Lower lobe of right lung (tissue), 2 donors: ENCODE measurements at places on chromosomes 1 and 21. TPM values are rescaled to one million over a fixed set of nuclear protein-coding genes. Genes with fewer than 3 reads are reported as not detected.
A peak's percentile ranks its signal among the peaks of the same experiment; 100 is the strongest.

Gene OR2T2
- total RNA-seq = not detected

GRCh38 chr1:176450526-176450925, 12.4 kb upstream of the PAPPA2 start:
- no peak for DNase-seq

Gene TNFRSF1B
- 67.0 TPM for total RNA-seq

DNA sequence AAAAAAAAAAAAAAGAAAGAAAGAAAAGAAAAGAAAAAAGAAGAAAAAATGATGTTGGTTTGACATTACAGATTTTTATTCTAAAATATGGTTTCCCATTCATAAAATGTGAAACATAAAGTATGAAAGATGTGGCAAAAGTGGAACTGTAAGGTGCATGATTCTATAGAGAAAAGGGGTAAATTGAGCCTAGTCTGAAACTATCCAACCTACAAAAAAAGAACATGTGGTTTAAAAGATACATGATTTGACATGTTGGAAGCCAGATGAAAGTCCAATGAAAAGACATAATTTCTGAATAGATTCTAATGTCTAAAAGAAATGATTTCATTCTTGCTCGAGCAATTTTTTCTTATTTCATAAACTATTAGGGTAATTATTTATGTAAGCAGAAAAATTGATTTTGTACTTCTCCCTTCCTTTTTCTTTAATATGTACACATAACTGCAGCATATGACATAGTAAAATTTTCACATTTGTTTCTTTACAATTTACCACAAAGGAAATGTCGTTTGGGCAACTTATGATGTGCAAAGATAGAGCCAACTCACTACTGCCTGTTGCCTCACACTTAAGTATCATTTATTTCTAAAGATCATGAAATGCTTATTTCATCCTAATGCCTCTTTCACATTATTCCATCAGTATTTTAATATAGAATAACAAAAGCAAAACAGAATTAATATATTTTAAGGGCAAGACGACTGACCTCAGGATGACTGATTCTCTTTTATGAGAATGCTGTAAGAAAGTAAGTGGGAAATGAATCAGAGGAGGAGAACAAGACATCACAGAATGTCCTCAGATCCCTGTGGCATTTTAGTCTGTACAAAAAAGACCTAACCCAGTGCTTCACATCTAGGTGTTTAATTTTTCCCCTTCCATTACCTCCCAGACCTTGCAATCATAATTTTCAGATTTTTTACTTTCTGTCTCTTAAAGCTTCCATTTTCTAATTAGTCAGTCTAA, 165.8 kb upstream of the HMCN1 start:
- no peak for DNase-seq

GRCh38 chr1:212485571-212485912, 52.8 kb downstream of the NENF start:
- DNase-seq = no peak

Gene SLC1A7
- 0.68 TPM for total RNA-seq

DNA sequence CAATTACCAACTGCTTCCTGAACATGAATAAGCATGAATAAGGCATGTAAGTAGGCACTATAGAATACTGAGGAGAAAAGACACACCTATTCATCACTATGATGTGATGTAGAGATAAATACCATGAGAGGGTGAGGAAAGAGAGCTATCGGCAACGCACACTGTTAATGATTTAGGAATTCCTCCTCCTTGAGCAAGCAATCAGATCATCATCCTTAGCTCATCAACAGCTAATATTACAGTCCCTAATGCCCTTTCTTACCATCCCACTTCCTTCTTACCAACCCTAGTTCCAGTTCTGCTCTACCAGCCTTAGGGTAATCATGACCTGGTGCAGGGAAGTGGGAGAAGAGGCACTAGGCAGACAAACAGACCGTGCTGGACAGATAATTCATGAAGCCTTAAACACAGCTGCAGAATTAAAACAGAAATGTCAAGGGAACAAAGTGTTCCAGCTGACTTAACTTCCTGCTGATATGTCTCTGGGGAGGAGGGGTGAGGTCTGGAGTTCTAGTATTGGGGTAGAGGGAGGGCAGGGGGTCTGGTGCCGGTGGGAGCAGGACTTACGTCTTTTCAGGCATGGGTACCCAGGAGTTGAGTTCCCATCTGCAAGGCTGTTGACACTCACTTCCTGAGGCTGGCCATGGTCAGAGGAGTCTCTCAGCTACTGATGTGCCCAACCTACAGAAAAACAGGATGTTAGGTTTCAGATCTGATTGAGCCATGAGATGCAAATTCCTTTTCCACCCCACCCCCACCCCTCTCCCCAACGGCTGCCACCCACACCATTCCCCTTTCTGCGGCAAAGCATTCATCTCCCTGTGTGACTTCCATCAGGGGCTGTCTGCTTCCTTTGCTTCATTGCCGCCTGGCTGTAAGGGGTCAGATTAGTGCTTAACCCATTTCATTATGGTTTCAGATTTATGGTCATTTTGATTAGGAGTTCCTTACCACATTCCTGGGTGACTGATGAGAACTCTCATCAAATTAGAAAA, 12.6 kb upstream of the RCSD1 start:
- DNase-seq = peak; percentile 60

Gene ESPN
- total RNA-seq = 8.3 TPM

DNA sequence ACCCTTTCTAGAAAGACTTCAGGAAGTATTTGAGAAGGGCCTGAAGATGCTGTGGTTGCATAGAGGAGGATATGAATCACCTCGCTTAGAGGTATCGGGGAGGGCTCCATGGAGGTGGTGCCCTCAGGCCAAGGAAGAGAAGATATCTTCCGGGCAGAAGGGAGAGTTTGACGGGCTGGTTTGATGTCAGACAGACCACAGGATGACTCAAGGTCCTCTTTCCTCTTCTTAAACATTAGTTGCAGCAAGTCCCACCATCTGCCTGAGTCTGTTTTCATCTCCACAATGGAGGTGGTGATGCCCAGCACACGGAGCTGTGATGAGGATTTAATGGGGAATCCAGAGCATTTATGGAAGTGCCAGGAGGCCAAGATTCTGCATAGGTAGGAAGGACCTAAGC, 25.1 kb upstream of the RUNX3 start:
- no peak for DNase-seq

- DNase-seq = no peak
Observed at GRCh38 chr21:26719750-26720149, 125.5 kb downstream of the ADAMTS1 start.

GRCh38 chr1:34925730-34926129, 3.7 kb downstream of the DLGAP3 start:
- DNase-seq = no peak

Gene PHF13
- 10.2 TPM for total RNA-seq

DNA sequence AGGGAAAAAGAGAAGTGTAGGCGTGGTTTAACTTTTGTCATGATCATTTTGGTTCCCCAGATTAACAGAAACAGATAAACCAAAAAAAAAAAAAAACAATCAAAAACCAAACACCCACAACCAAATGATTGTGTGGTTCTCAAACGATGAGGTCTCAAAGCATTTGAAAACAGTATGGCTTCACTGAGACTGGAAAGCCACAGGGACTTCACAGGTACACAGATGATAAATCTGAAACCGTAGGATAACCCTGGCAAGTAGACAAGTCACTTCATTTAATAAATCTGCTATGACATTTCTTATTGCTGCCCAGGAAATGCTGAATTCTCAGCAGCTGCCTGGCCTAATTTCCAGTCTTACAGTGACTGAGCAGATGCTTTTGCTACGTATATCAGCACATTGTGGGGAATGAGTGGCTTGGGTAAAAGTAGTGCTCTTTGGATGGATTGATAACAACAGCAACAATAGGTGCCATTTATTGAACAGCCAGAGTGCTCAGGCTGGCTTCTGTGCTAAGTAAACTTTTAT, 6.1 kb downstream of the ST6GALNAC3 start:
- DNase-seq = no peak

DNA sequence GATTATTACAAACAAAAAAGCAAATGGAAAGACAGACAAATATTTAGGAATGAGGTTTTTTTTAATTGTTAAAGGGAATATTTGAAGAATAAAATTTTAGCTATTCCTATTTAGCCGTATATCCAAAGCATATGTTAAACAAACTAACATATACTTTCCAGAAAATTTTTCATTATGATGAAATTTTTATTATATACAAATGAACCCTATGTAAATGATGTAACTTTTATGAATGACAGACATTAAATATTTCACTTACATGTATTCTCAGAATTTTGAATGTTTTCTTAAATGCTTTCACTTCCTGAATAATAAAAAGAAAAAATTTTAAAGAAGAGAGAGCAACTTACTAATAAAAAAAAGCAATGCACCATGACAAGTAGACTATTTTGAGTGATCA, 15.8 kb downstream of the LHX9 start:
- DNase-seq = no peak

Gene SAMD13
- 2.2 TPM for total RNA-seq

DNA sequence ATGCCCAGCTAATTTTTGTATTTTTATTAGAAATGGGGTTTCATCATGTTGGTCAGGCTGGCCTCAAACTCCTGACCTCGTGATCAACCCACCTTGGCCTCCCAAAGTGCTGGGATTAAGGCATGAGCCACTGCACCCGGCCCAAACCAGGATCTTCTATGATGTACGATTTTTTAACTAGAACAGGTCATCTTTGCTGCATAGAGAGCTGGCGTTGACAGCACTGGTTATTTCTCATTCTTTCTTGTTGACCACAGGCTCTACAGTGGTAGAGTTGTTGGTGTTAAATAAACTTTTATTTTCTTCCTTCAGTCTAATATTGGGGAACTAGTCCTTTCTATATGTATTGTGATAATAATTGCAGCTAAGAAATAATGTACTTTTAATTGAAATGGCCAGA, 3.8 kb upstream of the MAB21L3 start:
- DNase-seq = no peak

- no peak for DNase-seq
Observed at GRCh38 chr1:165152727-165153126, 203.8 kb downstream of the LMX1A start.

Gene SELP
- total RNA-seq = 21.4 TPM

Gene KLHDC9
- total RNA-seq = 7.2 TPM

Gene REN
- total RNA-seq = 0.59 TPM

- DNase-seq = no peak
Observed at GRCh38 chr1:116693759-116694480, 26.4 kb upstream of the IGSF3 start.
